Effector memory CD8-positive, alpha-beta T cell (primary cell): ENCODE measurements at places on chromosomes 11 and 22.

DNA sequence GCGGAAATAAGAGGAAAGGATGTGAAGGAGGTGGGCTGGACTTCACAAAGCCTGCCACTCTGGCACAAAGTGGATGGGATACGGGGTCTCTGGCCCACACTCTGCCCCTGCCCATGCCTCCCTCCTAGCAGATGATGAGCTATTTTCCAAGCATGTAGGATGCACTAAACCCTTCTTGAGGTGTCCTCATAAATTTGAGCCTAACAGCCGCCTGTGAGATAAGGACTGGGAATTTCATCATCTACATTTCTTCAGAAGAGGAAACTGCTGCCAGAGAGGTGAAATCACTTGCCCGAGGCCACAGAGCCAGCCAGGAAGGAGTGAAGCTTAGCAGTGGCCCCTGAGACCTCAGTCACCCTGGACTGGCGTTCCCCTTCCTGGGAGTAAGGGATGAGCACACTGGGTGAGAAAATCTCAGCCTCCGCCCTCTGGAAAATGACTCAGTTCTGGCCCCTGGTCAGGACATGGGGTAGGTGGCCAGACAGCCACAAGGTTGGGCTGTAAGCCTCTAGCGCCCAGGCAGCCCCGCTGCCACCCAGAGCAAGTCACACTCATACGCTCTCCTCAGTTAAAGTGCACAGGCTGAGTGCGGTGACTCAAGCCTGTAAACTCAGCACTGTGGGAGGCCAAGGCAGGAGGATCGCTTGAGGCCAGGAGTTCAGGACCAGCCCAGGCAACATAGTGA lies 27.9 kb downstream of the MB start:
- no peak for DNase-seq

GRCh38 chr11:128961645-128962044 lies 19.0 kb upstream of the TP53AIP1 start:
- no peak for DNase-seq

DNA sequence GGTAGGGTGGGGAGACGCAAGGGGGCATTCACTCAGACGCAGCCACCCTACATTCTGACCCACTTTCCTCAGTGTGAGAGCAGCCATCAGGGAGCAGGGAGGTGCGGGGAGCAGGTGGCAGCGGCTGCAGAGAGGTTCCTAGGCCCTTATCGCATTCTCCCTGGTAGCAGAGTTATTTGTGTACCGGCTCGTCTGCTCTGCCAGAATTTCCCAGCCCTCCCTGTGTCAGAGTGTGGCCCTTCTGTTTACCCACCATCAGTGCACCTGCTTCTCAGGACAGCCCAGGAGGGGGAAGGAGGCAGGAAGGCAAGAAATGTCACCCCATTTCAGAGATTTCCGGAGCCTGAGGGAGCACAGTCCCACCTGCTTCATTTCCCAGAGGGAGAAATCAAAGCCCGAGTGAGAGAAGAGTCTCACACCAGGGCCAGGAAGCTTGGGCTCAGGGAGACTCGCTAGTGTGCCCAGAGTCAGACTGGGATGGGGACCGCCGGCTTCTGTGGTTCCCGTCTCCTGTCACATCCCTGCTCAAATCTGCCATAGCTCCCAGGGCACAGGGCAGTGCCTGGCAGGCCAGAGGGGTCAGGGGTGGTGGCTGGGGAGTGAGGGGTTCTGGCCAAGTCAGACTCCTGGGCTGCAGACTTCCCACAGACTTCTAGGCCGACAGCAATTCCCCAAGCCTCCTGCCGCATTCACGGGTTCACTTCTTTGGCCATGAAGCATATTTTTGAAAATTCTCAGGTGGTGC lies 49.7 kb downstream of the ARRB1 start:
- no peak for DNase-seq

- no peak for DNase-seq
These were observed 74.7 kb upstream of the C11orf87 start for GRCh38 chr11:109347304-109347703.

DNA sequence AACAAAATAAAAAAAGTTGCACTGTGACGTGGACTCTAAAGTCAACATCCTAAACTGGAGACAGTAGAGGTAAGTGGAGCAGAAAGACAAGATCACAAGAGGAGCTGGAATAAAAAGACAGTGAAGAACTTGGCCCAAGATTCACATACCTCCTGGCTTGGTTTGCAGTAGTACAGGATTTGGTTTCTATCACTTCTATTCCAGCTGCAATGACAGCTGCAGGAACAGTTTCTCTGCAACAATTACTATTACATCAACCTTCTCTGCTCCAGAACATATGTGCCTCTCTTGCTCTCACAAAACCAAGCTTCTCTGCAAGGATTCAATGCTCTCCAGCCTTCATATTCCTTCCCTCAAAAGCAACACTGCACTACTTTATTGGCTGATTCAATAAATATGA lies 7.8 kb upstream of the KDM2A start:
- DNase-seq: no peak

GRCh38 chr11:66691311-66691980 lies 13.8 kb upstream of the RBM4B start:
- no peak for DNase-seq

- DNase-seq: no peak
These were observed 8.8 kb upstream of the OR9I1 start for GRCh38 chr11:58134151-58134550.

GRCh38 chr11:73330569-73331093 lies 22.6 kb downstream of the ARHGEF17 start:
- DNase-seq: no peak

DNA sequence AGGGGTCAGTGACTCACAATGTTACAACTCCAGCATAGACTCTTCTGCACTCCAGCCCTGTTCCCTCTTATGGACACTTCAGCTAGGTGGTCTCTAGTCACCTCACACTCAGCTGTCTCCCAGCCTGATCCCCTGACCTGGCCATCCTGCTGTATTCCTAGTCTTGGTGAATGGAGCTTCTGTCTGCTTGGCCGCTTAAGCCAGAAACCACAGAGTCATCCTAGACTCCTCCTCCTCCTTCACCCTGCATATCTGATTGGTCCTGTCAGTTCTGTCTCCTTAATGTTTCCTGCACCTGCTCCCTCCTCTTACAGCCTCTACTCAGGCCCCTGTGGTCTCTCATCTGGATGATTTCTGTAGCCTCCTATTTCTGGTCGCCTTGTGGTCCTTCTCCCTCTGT lies 144.9 kb downstream of the HIPK3 start:
- DNase-seq: no peak

GRCh38 chr11:7844986-7845385 lies 48.2 kb upstream of the OR5P2 start:
- no peak for DNase-seq

DNA sequence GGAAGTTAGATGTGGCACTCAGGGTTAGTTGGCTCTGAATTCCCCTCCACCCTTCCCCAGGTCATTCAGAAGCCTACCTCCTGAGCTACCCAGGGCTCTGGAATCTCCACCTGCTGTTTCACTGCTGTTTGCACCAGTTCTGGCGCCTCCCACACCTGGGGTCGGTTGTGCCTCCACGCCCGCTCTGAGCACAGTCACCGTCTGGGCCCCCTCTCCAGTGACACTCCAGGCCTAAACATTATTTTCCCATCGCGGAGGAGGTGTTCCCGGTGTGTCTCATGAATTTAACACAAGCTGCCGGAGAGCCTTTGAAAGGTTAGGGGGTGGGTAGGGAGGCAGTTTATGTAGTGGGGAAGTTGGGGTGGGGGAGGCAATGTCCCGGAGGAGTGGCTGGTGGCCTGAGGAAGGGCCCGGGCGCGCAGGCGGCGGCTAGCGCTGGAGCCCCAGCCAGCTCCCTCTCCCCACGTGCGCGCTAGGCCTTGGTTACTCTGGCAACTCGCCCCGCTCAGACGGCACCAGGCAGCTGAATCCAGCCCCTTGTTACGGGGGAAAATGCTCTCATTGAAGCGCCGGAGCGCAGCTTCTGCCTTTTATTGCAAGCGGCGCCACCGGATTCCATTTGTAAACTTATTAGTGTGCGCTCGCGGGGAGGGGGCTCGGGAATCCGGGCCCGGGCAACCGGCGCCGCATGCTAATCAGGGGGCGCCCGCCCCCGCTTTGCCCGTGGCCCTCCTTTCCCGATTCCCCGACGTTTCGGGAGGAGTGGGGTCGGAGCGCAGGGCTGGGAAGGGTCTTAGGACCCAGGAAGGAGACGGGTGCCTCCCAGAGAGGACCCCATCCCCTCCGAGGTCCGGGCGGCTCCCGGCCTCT lies 52.4 kb downstream of the GRIK4 start:
- DNase-seq: no peak
